ENCODE measurements at places on chromosomes 1 and 21.

DNA sequence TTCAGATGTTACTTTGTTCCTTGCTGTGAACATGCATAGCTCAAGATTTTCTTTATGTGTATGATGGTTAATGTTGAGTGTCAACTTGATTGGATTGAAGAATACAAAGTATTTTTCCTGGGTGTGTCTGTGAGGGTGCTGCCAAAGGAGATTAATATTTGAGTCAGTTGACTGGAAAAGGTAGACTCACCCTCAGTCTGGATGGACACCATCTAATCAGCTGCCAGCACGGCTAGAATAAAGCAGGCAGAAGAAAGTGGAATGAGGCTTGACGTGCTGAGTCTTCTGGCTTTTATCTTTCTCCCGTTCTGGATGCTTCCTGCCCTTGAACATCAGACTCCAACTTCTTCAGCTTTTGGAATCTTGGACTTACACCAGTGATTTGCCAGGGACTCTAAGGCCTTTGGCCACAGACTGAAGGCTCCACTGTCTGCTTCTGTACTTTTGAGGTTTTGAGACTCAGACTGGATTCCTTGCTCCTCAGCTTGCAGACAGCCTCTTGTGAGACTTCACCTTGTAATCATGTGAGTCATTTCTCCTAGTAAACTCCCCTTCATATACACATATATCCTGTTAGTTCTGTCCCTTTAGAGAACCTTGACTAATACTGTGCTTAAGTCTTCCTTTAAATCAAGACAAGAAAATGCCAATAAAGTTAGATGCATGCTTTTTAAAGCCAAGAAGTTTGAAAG lies 626.6 kb downstream of the KCNT2 start:
- no peak overlapping the region for H3K4me3 ChIP-seq
- H3K27ac ChIP-seq, result no peak overlapping the region
- H3K27me3 ChIP-seq, result no peaks in the 10 kb centered on the region

DNA sequence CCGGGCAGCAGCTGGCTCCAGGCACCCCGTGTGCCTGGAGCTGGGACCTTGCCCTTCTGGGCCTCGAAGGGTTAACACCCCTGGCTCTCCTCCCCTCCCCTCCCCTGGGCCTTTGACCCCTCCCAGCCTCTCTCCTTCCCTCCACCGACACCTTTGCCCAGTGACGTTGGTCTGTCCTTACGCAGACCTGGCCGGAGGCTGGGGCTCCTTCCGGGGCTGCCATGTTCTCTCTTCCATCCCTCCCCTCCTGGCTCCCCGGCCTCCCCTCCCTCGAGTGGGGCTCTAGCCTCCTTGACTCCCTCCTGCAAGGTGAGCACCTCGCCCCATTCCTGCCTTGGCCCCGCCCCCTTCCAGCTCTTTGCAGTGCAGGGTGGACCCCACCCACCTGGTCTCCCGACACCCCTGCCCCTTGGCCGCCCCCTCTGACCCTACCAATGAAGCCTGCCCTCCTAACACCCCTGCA lies at the start of gene TMEM82:
Gene TMEM82, plus strand, starts transcription at position 161 of the 463 bp plus-strand sequence. Its CDS starts 61 bp downstream, at position 222.
- H3K27ac ChIP-seq, result peak within 1 kb of the TSS; percentile 86
- no peaks in the 10 kb centered on the region for H3K36me3 ChIP-seq
- no peaks in the 10 kb centered on the region for H3K27me3 ChIP-seq
- peak within 1 kb of the TSS; percentile 40 for H3K4me3 ChIP-seq
- H3K4me1 ChIP-seq, result peaks cover 12% of the 10 kb centered on the region

GRCh38 chr21:42233067-42233961 lies 14.4 kb downstream of the ABCG1 start:
- H3K4me1 ChIP-seq, result peaks cover 32% of the 10 kb centered on the region
- peaks cover 47% of the 10 kb centered on the region for H3K27me3 ChIP-seq
- no peaks in the 10 kb centered on the region for H3K36me3 ChIP-seq
- no peak overlapping the region for H3K4me3 ChIP-seq

DNA sequence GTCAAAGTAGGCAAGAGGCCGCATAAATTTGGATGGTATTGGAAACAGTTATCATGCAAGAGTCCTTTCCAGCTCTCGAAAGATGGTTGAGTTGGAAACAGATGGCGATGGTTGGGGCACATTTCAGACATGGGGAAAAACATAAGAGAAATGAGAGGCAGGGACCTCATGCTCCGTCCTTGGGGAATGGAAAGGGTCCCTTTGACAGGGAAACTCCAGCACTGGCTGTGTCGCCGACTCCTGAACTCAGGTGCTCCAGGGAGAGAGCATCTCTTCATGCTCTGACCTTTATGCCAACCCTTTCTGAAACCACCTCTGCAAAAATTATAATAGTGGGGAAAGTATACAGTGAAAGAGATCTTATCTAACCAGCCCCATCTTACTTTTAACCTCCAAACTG lies 36.8 kb upstream of the COL6A2 start:
- DNase-seq, result no peak
- no peak overlapping the region for H3K4me3 ChIP-seq
- peaks cover 8% of the 10 kb centered on the region for H3K4me1 ChIP-seq
- peaks cover 18% of the 10 kb centered on the region for H3K27me3 ChIP-seq
- H3K36me3 ChIP-seq, result no peaks in the 10 kb centered on the region

DNA sequence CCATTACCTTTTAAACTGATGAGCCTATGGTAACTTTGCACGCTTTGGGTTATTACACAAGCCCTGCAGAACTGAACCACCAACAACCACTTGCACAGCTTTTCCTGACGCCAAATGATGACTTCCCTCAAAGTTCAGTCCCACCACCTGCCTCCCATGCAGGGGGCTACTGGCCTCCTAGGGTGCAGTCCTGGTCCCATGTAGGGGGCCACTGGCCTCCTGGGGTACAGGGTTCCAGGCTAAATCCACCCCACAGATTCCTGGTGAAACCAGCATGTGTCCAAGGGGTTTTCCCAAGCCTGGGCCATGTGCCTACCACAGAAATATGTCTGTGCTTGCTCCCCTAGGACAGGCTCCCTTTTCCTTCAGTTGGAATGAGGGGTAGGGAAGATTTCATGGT lies 73.4 kb upstream of the ZNF678 start:
- H3K27ac ChIP-seq, result no peak overlapping the region
- no peak overlapping the region for H3K4me3 ChIP-seq
- no peak for DNase-seq
- no peaks in the 10 kb centered on the region for H3K4me1 ChIP-seq

- H3K27ac ChIP-seq, result no peak overlapping the region
- no peak overlapping the region for H3K4me3 ChIP-seq
- no peaks in the 10 kb centered on the region for H3K27me3 ChIP-seq
These were observed 92.7 kb downstream of the LEPR start for GRCh38 chr1:65512967-65513780.

- H3K36me3 ChIP-seq, result no peaks in the 10 kb centered on the region
- peaks cover 67% of the 10 kb centered on the region for H3K4me1 ChIP-seq
- peak overlapping the region; percentile 83 for H3K4me3 ChIP-seq
- no peak overlapping the region for H3K27ac ChIP-seq
These were observed 390 bp upstream of the NGF start for GRCh38 chr1:115338457-115338820.

DNA sequence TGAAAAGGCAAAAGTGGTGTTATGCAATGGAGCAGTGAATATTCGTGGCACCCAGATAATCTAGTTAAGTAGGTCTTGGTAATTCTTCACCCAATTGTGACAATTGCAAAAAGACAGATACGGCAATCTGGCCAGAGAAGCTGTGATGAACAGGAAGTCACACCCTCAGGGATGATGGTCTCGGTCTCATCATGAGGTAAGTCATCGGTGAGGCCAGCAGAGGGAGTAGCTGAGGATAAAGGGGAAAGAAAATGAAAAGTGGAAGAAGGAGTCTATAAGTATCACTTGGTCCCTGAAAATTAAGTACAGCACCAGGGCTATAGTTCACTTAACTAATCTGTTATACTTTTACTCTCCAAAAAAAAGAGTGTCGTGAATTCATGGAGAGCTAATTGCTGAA lies 258.8 kb upstream of the NCAM2 start:
- no peak overlapping the region for H3K4me3 ChIP-seq
- no peak for DNase-seq
- no peaks in the 10 kb centered on the region for H3K4me1 ChIP-seq
- no peaks in the 10 kb centered on the region for H3K27me3 ChIP-seq
- H3K27ac ChIP-seq, result no peak overlapping the region

- peaks cover 12% of the 10 kb centered on the region for H3K4me1 ChIP-seq
- no peaks in the 10 kb centered on the region for H3K27me3 ChIP-seq
- H3K36me3 ChIP-seq, result peaks cover 3% of the 10 kb centered on the region
These were observed 58.9 kb downstream of the CD46 start for GRCh38 chr1:207810606-207811295.

DNA sequence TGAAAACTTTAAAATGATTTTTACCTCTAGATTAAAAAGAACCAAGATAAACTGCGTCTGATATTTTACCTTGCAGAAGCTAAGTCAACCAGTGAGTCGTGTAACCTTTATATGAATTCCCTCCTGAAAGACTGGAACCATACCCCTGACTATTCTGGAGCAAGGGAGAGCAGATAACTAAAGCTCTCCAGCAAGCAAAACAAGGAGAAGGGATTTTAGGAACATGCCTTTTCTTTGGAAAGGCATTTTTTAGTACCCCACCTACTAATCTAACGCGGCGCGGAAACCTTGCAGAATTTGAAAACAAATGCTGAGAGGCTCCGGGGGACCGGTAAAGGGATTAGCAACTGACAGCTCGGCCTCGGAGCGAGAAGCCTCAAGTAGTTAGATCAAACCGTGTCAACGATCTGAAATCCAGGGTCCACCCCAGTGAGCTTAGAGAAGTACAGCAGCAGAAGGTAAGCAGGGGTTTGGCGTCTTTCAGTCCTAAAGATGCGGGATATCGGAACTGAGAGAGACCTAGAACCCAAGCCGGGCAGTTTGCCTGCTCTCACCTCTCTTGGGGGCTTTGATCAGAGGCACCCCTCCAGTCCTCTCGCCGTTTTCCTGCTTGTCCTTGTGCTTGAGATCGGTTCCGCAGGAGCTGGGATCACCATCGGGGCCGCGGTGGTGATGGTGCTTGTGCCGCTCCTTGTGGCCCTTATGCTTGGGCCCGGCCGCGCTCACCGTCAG lies 954 bp downstream of the RSBN1 start:
- peaks cover 13% of the 10 kb centered on the region for H3K4me1 ChIP-seq
- peak overlapping the region; percentile 97 for H3K27ac ChIP-seq
- H3K27me3 ChIP-seq, result no peaks in the 10 kb centered on the region

DNA sequence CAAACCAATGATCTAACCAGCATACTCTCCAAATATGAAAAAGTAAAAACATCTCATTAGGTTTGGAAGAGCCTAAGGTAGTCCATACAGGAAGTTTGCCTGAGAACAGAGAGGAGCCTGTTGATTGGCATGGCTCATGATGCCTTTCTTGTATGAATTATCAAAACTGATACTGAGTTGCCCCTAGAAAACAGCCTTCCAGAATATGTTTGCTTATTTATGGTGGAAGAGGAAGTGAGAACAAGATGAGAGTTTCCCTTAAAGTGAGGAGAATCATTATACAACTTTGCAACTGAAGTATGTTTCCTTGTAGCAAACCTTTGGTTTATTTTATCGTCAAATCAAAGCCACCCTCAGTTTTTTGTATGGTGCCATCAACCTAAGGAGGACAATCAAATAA lies 23.8 kb upstream of the KIAA1614 start:
- H3K27ac ChIP-seq, result no peak overlapping the region
- no peaks in the 10 kb centered on the region for H3K27me3 ChIP-seq
- peaks cover 5% of the 10 kb centered on the region for H3K36me3 ChIP-seq
- no peak overlapping the region for H3K4me3 ChIP-seq
- DNase-seq, result no peak

DNA sequence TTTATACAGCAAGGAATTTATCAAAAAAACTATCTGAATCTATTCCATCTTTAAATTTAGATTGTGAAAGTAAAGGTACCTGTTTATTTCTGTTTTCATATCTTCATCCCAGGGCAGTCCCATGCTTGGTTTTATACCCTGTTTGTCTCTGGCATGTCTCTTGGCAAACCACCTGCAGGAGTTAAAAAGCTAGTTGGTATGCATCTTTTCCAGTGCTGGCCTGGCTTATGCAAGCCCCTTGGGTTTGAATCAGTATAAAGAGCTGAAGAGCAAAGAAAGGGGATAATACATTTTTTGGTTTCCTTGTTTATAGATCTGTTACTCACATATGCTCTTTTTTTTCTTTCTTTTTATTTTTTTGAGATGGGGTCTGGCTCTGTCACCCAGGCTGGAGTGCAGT lies 37.8 kb downstream of the LRRC8C start:
- H3K27me3 ChIP-seq, result no peaks in the 10 kb centered on the region
- H3K36me3 ChIP-seq, result no peaks in the 10 kb centered on the region
- no peak for DNase-seq
- no peak overlapping the region for H3K27ac ChIP-seq
- no peaks in the 10 kb centered on the region for H3K4me1 ChIP-seq

DNA sequence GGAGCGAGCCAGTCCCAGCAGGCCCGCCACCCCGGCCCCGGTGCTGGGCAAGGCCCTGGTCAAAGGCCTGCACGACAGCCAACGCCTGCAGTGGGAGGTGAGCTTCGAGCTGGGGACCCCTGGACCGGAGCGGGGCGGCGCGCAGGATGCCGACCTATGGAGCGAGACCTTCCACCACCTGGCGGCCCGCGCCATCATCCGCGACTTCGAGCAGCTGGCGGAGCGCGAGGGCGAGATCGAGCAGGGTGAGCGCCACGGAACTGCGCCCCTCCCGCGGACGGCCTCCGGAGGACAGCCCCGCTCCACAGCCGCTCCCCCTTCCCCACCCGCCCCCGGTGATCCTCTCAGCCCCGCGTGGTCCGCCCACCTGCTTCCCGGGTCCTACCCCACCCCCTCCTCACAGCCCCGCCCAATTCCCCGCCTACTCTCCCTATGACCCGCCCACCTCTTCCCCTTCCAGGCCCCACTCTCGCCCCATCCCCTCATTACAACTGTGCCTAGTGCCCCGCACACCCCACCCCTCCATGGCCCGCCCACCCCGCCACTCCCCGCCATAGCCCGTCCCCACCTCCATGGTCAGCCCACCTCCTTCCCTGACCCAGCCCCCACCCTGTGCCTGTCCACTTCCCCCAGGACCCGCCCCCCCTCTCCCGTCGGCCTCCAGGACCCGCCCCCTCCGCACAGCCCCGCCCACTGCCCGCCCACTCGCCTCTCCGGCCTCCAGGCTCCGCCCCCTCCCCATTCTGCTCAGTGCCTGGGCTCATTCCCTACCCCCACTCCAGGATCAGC lies 52.7 kb downstream of the VWA5B1 start:
- DNase-seq, result no peak
- peaks cover 3% of the 10 kb centered on the region for H3K4me1 ChIP-seq
- no peak overlapping the region for H3K27ac ChIP-seq
- H3K4me3 ChIP-seq, result no peak overlapping the region
- peaks cover 44% of the 10 kb centered on the region for H3K27me3 ChIP-seq
- no peaks in the 10 kb centered on the region for H3K36me3 ChIP-seq

DNA sequence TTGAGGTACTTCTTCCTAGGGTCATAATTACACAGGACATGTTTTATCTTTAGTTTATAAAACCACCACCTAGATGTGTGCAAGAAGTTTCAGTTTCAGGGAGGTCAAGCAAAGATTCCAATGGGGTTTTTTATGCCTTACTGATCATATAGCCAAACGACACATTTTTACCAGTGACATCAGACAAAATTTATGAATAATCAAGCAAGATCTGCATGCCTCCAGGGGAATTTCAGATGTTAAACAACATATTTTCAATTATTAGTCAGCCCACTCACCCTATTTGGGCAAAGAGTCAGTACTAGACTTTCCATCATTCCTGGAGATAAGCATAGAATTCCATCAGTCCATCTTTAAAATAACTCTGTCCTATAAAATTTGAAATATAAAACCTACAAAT lies 867.4 kb downstream of the KCNT2 start:
- H3K27ac ChIP-seq, result no peak overlapping the region
- H3K4me1 ChIP-seq, result peaks cover 1% of the 10 kb centered on the region
- no peak overlapping the region for H3K4me3 ChIP-seq
- H3K27me3 ChIP-seq, result no peaks in the 10 kb centered on the region
- no peak for DNase-seq

- peaks cover 37% of the 10 kb centered on the region for H3K27me3 ChIP-seq
- peak; percentile 32 for DNase-seq
- H3K36me3 ChIP-seq, result no peaks in the 10 kb centered on the region
- peak overlapping the region; percentile 78 for H3K4me3 ChIP-seq
- peak overlapping the region; percentile 56 for H3K27ac ChIP-seq
- peaks cover 23% of the 10 kb centered on the region for H3K4me1 ChIP-seq
These were observed 402 bp upstream of the AK4 start for GRCh38 chr1:65147424-65148177.
